ENCODE measurements at places on chromosomes 6 and 20.

- no peak for DNase-seq
Observed at GRCh38 chr6:135655055-135655454, 157.5 kb upstream of the AHI1 start.

DNA sequence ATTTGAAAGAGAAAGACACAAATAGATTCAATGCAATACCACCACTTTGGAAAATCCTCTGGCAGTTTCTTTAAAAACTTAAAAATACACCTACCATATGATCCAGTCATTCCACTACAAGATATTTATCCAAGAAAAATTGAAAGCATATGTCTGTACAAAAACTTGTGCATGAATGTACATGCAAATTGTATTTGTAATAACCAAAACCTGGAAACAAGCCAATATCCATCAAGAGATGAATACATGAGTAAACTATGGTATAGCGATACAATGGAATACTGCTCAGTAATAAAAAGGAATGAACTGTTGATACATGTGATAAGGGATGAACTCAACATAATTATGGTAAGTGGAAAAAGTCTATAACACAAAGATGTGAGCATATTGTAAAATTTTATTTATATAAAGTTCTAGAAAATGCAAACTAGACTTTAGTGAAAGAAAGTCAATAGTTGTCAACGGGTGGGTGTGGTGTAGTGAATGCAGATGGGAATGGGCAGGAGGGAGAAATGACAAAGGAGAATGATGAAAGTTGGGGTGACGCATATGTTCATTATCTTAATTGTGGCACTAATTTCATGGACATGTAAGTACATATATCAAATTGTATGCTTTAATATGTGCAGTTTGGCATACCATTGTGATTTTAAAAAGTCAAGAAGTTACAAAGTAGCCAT is 347.5 kb downstream of the SAMD5 start:
- no peak for DNase-seq

DNA sequence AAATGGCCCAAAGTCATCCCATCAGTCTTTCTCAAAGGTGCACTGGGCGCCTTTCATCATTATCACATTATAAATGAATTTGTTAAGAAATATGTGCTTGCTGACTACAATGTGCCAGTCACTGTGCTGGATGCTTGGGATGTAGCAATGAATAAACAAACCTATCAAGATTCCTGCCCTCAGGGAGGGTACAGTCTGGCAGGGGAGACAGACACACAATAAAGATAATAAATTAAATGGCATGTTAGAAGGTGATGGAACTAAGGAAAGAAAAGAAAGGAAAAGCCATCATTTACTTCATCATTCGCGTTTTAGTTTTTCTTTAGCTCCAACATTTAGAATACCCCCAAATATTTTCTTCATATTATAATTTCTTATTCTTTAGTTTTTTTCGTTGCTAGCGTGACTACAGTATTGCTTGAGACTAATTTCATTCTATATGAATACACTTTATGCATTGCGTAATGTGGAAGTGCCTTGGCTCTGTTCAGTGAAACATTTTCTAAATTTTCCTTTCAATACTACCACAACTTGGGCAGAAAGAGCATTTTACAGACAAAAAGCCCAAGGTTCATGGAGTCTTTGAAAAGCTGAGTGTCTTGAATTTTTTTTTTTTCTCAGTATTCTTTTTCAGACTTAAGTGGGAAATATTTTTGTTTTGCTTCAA is 48.7 kb upstream of the CITED2 start:
- no peak for DNase-seq

DNA sequence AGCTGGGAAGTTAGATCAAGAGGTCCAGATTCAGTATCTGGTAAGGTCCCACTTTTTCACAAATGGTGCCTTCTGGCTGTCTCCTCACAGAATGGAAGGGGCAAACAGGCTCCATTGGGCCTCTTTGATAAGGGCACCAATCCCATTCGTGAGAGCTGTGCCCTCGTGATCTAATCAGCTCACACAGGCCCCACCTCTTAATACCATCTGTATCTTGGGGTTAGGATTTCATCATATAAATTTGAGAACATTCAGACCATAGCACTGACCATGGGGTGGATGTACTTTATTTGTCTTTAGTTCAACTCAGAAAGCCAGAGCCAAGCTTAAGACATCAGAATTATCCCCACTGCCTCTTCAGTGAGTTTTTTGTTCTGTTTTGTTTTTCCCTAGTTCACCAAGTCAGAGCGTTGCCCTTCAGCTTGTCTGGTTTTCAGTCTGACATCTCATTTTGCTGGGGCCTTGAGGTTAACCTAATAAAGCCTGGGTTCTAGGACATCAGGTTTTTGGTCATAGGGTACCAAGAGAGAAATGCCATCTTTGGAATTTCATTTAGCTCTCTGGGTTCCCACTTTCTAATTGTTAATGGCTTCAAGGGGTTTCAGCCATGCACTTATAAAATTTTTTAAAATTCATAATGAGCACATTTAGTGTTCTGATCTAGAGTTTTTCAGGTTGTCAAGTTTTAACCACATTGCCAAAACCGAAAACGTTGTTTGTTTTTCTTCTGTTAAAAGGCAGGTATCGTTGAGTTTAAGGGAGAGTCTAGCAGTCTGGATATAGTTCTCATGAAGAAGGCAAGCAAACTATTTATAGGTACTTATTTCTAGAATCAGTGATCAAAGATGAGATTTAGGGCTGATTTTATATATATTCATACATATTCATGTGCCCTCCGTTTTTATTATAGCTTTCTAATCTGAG is 19.0 kb downstream of the SENP6 start:
- DNase-seq: no peak

GRCh38 chr20:45798935-45799642 is 7.3 kb downstream of the DNTTIP1 start:
- peak; percentile 44 for DNase-seq
